Stimulated activated naive CD4-positive, alpha-beta T cell treated with Interleukin-2 at 50 U/mL for 16 hours (primary cell): ENCODE measurements at places on chromosomes 13 and 19.

- DNase-seq, result no peak
These were observed 5.6 kb upstream of the ATP11A start for GRCh38 chr13:112684071-112684845.

- no peak for DNase-seq
These were observed 44.2 kb downstream of the RASA3 start for GRCh38 chr13:114088234-114088633.

- DNase-seq, result no peak
These were observed 21.5 kb upstream of the OXGR1 start for GRCh38 chr13:97015661-97016350.

DNA sequence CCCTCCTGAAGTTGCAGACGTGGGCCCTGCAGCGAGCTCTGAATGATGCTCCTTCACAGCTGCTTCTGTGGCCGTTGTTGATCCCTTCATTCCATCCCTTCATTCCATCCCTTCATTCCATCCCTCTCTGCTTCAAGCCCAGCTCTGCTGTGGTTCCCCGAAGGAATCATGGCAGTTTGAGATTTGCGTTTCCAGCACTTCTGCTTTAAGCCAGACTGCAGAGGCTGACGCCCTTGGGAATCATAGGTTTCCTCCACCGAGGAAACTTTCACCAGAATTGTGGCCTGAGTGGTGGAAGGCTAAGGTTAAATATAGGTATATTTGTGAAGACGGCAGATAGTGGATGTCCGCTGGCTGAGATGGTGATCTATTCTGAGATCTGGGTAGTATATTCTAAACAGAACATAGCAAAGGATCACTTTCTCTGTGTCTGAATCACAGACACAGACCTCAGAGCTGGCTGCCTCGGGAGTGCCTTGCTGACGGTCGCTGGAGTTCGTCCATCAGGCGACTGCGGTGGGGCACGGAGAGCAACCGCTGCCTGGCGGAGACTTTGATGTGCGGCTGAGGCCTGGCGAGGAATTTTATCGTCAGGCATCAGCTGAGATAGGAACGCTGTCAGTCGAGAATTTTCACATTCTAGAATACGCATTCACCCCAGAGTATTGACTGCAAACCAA, 42.8 kb upstream of the DCUN1D2 start:
- DNase-seq, result no peak

- DNase-seq, result no peak
These were observed 2.4 kb upstream of the KMT2B start for GRCh38 chr19:35715355-35715809.

DNA sequence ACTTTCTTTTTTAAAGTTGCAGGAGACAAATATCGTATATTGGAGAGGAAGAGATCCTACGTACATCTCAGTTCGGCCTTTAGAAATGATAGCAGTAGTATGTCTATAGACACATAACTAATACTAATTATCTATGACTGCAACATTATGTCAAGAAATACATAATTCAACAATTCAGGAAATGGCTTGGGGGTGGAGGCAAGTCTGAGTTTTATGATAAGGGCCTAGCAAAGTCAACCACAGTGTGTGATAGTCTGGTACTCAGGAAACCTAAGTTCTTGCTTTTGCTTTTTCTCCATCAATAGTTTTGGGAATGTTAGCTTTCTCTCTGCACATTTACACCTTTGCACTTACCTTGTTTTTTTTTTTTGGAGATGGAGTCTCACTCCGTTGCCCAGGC, 27.5 kb upstream of the OBI1 start:
- no peak for DNase-seq

DNA sequence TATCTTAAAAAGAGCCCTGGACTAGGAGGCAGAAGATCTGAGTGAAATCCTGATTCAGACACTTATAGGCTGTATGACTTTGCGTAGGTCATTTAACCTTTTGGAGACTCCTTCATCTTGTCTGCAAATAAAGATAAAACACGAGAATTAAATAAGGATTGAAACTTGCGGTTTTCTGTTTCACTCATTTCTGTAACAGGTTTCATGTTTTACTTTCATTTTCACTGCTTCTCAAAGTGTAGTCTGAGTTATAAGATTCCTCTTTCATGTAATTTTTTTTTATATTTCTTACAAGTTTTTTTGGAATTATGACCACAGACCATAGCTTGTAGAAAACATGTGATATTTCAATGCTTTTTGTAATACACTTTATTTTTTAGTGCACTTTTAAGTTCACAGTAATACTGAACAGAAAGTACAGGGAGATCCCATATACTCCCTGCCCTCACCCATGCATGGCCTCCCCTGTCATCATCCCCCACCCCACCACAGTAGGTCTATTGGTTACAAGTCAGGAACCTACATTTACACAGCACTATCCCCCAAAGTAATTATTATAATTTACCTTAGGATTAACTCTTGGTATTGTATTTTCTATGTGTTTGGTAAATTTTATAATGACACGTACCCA, 174.6 kb downstream of the ITGBL1 start:
- peak; percentile 29 for DNase-seq

GRCh38 chr13:29523199-29523961, 72.1 kb downstream of the SLC7A1 start:
- DNase-seq, result no peak

DNA sequence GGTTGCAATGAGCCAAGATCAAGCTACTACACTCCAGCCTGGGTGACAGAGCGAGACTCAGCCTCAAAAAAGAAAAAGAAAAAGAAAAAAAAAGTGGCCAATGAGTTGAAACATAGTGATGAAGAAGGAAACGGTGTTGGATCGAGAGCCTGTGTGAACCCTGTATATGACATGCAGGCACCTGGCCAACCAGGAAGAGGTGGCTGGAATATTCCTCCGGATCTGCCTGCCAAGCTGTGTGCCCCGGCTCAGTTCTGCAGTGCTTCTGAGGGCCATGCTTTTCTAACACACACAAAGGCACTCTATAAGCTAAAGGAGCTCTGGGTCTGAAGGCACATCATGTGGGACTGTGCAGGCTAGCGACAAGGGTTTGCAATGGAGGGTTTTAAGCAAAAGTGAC, 3.7 kb upstream of the ZNF444 start:
- no peak for DNase-seq
